ENCODE measurements at places on chromosomes 12 and 14. TPM values are rescaled to one million over a fixed set of nuclear protein-coding genes. Genes with fewer than 3 reads are reported as not detected.

The NTS gene
- total RNA-seq = 69.3 TPM

The BCL2L2 gene
- total RNA-seq = 15.2 TPM

The PAPLN gene
- 7.1 TPM for total RNA-seq

The RASSF8 gene
- 9.7 TPM for total RNA-seq

Measured in A549 treated with ZK216348 at 1 μM for 4 hours (cell line).